Osteoblast (primary cell): ENCODE measurements at places on chromosomes 1 and 21. TPM values are rescaled to one million over a fixed set of nuclear protein-coding genes. Genes with fewer than 3 reads are reported as not detected.

Gene MED8
- total RNA-seq: 64.8 and 65.9 TPM in 2 replicates

Gene MROH9
- under 0.01 and 0.88 TPM in 2 replicates for total RNA-seq

Gene LCE3D
- total RNA-seq: not detected in 2 replicates

Gene S100A7
- total RNA-seq: not detected in 2 replicates

Gene EDARADD
- total RNA-seq: 1.4 and 2.7 TPM in 2 replicates

Gene UBE2U
- not detected in 2 replicates for total RNA-seq

Gene SRSF11
- total RNA-seq: 160 and 162 TPM in 2 replicates

Gene KCNJ9
- total RNA-seq: not detected in 2 replicates

Gene KLHDC9
- total RNA-seq: 1.4 and 1.5 TPM in 2 replicates

Gene MRPS6
- total RNA-seq: 19.2 and 25.9 TPM in 2 replicates

Gene DFFA
- 27.9 and 32.7 TPM in 2 replicates for total RNA-seq

Gene METTL13
- total RNA-seq: 13.0 and 15.3 TPM in 2 replicates

Gene VWA5B1
- total RNA-seq: not detected in 2 replicates

Gene TNFRSF1B
- 11.2 and 12.7 TPM in 2 replicates for total RNA-seq

Gene VCAM1
- 382 and 511 TPM in 2 replicates for total RNA-seq

Gene KRTAP19-1
- not detected in 2 replicates for total RNA-seq

Gene SPATA45
- not detected in 2 replicates for total RNA-seq

Gene HSD3B2
- not detected in 2 replicates for total RNA-seq

Gene BEND5
- 0.72 and 1.2 TPM in 2 replicates for total RNA-seq

Gene FMN2
- 9.7 and 11.2 TPM in 2 replicates for total RNA-seq

Gene FALEC
- total RNA-seq: 0.36 TPM in 1 of 2 replicates, not detected in the other

Gene MTARC2
- total RNA-seq: 7.7 and 9.4 TPM in 2 replicates

Gene WNT4
- under 0.01 TPM in 1 of 2 replicates, not detected in the other for total RNA-seq

Gene TFF2
- not detected in 2 replicates for total RNA-seq

Gene FAM72A
- 2.2 and 3.2 TPM in 2 replicates for total RNA-seq

Gene GJA4
- not detected in 2 replicates for total RNA-seq

Gene PLPPR5
- total RNA-seq: not detected in 2 replicates

Gene PTAFR
- total RNA-seq: under 0.01 TPM in 2 replicates

Gene CFHR1
- not detected in 2 replicates for total RNA-seq

Gene TSACC
- total RNA-seq: 0.36 TPM in 1 of 2 replicates, not detected in the other
